ENCODE measurements at places on chromosomes 2 and 18.
A peak's percentile ranks its signal among the peaks of the same experiment; 100 is the strongest.

DNA sequence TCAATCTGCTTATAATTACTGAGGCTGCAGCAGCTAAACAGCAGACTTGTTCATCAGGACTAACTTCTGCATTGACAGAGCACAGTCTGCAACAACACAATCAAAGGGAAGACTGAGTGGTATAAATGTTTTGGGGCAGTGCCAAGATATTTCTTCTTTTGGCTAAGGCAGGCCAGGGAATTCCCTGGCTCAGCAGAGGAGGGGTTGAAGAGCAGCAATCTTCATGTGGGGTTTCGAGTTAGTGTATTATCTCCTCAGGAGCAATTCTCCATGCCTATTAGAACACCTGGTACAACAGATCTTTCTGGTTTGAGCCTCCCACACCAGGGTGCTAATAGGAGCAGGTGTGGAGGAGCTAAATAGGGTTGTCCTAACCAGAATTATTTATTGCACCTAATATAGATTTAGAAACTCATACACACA is 103.0 kb upstream of the STK17B start:
- no peak for DNase-seq

DNA sequence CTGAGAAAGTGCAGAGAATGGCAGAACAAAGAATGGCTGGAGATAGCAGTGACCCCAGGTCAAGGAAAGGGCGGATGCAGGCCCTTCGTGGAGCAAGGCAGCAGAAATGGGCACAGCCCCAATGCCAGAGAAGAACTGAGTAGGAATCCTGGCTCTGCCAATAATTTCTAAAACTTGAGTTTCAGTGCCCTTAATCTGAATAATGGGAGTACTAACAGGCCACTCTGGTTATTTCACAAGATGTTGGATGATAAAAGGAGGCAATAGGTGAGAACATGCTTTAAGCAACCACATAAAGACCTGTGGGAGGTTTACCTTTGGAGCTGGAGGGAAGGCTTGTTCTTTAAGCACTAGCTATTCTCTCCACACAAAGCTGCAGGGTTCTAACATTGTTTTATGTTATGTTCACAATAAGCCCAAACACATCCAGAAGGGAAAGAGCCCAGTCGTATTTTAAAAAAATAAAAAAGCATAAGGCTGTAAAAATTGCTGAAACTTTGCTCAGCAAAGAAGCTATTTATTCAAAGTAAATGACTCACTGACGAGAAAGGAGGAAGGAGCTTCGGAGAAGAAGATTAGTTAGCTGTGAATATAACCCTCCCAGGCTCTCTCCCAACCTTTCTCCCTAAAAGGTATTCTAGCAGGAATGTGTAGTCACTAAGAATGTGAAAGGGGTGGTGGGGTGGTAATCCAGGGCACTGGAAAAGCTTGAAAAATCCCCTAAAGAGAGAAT is 470.2 kb downstream of the TXNL1 start:
- DNase-seq: no peak

DNA sequence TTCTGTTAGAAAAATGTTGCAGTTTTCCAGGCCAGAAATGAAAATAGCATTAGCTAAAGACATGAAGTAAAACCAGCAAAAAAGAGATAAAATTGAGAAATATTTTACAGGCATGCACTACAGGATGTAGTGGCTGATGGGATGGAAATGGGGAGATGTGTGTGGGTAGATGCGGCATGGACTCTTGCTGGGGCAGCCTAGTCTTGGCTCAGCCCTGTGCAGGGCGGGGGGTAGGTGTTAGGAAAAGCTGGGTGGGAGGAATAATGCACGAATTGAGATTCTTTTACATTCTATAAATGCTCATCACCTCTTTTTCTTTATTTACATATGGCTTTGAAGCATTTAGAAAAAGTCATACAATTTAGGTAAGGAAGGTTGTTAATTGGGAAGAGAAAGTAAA is 334.2 kb downstream of the NUP35 start:
- DNase-seq: no peak

- peak; percentile 38 for DNase-seq
These were observed 99.5 kb downstream of the USP40 start for GRCh38 chr2:233466991-233467603.

DNA sequence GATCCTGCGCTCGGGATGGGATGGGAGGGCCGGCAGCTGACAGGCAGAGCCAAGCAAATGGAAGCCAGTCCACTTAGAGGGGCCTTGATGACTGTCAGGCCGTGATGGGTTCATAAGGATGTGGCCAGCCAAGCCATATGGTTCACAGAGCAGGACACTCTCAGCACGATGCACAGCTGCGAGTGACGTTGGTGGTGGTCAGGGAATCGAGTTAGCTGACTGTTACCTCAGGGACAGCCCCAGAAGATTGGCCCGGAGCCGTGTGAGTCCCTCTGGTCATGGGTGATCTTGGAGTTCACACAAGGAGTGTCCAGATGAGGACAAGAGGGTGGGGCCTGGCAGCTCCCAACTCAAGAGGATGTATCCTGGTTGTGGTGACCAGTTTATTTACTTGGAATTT is 70.2 kb downstream of the TPGS2 start:
- DNase-seq: no peak

- DNase-seq: no peak
These were observed 108.9 kb upstream of the ITGA4 start for GRCh38 chr2:181348107-181348837.

DNA sequence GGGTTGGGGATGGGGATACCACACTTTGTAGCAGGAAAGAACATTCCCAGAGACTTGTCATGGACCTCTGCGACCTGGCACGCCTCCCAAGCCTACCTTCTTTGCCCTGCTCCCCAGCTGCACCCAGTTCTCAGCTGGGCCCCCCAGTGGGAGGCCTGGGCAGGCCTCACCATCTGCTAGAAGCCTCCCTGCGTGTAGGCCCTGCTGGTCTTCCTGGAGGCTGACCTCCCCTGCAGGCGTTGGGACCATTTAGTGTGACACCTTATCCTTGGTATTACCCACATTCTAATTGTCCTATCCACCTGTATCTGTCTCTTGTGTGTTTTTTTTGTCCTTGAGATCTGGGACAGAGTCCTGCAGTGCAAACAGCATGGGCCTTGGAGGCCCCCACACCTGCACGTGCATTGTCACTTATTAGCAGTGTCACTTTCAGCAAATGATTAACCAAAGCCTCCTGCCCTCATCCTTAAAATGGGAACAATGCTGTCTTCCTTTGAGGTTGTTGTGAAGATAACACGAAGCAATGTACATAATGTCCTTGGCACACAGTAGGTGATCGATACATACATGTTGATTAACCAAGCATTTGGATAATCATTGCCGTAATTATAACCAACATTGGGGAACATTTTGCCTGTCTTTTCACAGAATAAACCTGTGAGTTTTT is 77.2 kb downstream of the LIPG start:
- DNase-seq: no peak

DNA sequence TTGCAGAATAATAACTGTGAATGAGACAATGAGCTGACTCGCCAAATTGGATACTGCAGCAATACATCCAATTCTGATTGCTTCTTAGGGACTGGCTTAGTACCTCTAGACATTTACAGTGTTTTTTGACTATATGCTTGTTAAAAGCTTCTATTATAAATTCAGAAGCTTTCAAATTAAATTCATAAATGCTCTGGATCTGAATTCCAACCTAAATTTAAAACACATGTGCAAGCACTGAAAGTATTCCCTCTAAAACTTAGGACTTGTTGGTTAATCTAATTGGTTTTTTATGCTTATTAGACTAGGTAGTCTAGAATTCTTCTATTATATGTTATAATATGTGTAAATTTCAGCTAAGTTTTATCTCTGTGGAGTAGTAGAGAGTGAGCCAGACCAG is 306.9 kb downstream of the CPS1 start:
- DNase-seq: no peak

GRCh38 chr2:28586867-28587266 is 91.0 kb downstream of the PLB1 start:
- DNase-seq: no peak

DNA sequence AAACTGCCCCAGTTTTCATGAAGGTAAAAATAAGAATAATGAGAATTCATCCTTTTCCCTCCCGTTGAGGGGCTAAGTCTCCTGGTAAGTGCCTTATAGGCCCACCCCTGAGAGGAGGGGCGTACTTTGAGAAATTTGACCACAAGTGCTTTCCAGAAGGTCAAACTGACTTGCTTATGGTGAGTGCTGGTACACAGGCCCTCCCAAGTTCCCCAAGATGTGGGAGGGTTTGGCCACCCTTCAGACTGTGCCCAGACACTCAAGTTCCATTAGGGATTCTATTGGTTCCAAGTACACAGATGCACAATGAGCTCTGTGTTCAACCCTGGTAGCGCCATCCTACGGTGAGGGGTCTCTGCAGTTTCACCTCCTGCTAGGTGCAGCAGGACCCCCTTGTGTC is 205.1 kb downstream of the CTIF start:
- no peak for DNase-seq

DNA sequence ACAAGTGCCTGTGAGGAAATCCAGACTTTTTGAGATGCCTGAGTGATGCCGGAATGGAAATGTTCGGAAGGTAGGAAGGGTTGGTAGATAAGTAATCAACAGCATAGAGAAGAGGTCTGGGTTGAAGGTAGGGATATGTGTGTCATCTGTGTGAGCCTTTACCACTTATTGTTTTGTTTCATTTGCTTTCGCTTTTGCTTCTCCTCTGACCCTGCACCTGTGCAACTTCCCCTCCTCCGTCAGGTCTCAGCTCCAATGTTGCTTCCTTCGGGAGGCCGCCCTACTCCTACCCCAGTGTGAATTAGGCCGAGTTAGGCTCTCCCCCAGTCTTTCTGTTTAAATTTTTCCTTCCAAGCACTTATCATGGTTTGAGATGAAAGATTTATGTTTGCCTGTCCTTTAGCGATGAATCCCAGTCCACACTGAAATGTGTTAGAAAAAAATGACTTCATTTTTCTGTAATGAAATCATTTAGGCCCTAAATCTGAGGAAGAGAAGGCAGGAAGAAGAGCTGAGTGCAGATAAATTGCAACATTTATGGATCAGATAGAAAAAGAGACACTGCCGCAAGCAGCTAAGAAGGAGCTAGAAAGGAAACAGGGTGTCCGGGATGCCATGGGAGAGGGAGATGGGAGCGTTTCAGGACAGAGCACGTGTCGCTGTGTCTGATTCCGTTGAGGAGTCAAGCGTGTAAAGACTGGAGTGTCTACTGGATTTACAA is 139.6 kb upstream of the PELI1 start:
- no peak for DNase-seq

- DNase-seq: no peak
These were observed 230.7 kb downstream of the GBX2 start for GRCh38 chr2:235937526-235937925.

DNA sequence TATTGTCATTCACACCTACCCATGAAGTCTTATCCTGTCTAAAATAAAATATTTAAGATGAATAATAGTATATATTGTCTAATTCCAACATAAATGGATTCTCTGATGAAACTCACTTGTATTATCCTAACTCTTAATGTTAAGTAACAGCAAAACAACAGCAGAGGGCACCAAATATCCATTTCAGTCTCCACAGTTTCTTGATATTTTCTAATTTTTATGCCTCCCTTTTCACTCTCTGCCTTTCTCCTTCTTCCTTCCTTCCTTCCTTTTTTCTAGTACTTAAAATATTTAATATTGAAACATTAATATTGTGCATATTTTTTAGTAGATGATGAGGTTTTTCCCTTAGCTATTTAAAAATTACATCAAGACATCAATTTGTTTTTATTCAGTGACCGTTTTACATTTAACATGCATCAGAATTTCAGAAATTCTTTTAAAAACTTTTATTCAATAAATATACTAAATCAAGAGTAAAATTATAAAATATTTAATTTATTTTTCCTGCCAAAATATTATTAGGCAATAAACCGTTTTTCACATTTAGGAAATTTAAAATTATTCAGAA is 97.6 kb downstream of the WDR7 start:
- DNase-seq: peak; percentile 23

DNA sequence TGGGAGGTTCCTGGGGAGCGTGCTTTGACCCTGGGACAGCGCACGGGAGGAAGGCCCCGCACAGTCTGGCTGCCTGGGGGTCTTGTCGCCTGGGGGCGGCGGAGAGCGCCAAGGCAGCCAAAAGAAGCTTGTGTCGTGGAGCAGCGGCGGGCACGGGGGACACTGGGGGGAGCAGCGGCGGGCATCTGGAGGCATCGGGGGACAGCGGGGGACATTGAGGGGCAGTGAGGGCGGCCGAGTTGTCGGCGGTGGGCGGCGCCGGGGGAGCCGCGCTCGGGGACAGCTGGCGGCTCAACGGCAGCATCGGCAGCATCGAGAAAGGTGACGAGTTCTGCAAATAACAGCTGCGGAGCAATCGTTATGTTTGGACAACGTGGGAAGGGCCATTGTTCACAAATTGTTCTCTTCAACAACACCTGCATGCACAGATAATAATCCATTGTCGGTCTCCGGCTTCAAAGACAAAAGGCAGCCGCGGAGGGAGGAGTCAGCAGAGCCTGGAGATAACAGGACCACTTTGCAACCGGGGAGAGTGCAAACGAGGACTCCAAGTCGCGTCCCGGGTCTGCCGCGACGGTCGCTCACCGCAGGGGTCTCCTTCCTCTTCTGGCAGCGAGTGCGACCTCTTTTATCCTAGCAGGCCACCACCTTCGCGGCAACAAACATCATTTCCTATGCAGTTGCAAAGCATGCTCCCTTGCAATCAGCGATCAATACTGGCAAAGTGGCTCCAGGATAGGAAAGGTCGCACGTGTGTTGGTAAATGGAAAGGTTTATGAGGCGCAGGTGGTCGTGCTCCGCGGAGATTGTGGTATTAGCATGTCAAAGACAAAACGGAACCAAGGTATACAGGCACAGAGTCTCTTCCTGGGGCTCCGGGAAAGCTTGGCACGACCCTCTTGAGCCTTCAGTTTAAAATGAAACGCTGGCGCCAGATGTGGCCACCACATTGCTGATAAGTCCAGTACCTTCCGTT is 132.3 kb upstream of the DLX2 start:
- DNase-seq: no peak

- no peak for DNase-seq
These were observed 163.2 kb upstream of the TWIST2 start for GRCh38 chr2:238684362-238685326.

DNA sequence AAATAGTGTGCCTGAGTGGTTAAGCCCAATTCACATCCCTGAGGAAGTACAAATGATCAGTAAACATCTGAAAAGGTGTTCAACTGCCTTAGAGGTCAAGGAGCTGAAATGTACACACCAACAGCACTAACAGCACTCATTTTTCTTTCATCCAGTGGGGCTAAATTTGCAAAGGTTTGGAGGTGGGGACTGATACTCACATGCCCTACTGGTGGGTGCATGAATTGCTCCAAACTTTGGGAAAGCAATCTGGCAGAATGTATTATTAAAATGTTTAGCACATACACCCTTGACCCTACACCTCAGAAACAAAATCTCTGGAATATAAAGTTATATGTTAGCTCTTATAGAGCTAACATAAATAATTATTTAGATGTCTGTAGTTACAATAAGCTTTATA is 19.0 kb upstream of the FAM178B start:
- no peak for DNase-seq

All from head of caudate nucleus (tissue), 42 donors.